Liver (tissue), 10 donors: ENCODE measurements at places on chromosomes 4 and X. TPM values are rescaled to one million over a fixed set of nuclear protein-coding genes. Genes with fewer than 3 reads are reported as not detected.

Gene AFM
- 232 TPM for polyA plus RNA-seq

DNA sequence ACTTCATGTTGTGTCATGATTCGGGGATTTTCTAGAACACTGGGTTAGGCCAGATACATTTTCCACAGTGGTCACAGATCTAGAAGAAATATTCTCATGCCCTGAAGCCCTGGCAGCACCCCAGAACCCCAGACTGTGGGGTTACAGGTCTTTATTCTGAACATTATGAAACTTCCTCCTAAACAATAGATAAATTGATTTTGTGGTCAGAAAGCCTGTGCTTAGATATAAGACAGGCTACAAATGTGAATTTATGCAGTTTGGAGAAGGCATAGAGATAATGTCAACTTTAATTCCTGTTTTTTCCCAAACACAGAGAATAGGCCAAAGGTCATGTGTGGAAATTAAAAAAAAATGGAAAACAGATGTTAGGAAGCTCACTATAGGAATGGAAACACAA lies 492.9 kb downstream of the SPRY1 start:
- DNase-seq = no peak

Gene INTS6L
- polyA plus RNA-seq = 0.50 TPM

- no peak for DNase-seq
These were observed 167.3 kb upstream of the PGRMC2 start for GRCh38 chr4:128454881-128455280.

Gene RASL11B
- polyA plus RNA-seq = 1.0 TPM

GRCh38 chrX:786441-786881 lies 155.9 kb downstream of the SHOX start:
- no peak for DNase-seq
